ENCODE measurements at places on chromosomes 1 and 21.

- DNase-seq = no peak
Observed at GRCh38 chr1:30538226-30538992, 185.0 kb downstream of the MATN1 start.

DNA sequence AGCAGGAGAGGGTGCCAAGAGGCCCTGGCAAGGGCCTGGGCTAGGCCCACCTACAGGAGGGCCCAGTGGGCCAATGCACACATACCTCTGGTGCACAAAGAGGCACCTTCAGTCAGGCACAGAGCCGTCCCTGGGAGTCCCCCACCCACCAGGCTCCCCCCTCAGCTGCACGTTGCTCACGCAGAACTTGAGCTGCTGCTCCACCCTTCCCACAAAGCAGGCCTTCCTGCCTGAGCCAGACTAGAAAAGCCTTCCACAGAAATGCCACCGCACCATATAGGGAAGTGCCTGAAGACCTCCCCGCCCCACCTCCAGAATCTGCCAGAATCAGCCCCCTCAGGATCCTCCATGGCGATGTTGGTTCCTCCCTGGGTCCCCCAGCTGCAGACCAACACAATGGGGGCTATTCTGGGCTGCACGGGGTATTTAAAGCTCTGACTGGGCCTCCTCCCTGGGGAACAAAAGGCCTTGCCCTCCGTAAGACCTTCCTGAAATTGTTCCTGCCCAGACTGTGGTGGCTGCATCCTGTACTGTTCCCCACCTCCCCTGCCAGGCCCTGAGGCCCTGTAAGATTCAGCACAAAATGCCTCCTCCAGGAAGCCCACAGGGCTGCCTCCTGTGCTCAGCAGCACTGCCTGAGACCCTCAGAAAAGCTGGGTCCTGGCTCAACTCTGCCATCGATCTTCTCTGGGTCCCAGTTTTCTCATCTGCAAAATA lies 27.2 kb downstream of the HSPG2 start:
- DNase-seq = peak; percentile 86

- DNase-seq = no peak
Observed at GRCh38 chr1:170332801-170333200, 187.0 kb downstream of the NTMT2 start.

DNA sequence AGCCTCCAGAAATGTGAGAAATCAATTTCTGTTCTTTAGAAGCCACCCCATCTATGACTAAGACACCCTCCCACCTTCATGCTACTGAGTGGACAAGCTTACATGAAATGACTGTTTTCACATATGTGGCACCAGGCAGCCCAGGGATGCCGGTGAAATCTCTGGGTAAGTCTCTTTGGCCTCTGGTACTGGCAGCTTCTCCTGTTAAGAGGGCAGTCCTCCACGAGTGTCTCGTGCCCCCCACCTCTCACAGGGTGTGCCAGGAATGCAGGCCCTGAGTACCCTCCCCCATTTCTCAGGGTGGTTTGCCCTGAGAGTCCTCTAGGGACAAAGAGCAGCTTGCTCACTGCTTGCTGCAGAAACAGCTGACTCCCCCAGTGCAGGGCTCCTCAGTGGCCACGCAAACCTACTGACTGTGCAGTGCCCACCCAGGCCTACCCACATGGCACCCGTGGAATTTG lies 3.2 kb upstream of the PRXL2B start:
- DNase-seq = no peak

DNA sequence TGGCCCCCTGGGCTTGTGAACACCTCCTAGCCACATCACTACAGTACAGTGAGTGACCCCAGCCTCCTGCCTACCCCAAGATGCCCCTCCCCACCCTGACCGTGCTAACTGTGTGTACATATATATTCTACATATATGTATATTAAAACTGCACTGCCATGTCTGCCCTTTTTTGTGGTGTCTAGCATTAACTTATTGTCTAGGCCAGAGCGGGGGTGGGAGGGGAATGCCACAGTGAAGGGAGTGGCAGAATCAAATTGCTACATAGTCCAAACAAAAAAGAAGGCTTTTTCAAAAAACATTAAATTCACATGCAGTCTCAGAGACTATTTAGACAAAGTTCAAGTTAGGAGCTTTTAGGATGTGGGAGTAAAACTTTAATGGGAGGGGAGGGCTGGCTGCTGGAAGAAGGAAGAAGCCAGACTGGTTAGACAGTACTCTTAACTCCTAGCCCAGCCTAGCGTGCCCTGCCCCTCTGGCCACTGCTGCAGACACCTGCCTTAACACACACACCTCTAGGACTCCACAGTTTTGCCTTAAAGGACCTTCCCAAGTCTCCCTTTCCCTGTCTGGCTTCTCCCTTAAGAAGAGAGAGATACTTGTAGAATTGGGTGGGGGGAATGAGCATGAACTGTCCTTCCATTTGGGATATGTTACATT lies 9.4 kb downstream of the PEA15 start:
- DNase-seq = peak; percentile 40

DNA sequence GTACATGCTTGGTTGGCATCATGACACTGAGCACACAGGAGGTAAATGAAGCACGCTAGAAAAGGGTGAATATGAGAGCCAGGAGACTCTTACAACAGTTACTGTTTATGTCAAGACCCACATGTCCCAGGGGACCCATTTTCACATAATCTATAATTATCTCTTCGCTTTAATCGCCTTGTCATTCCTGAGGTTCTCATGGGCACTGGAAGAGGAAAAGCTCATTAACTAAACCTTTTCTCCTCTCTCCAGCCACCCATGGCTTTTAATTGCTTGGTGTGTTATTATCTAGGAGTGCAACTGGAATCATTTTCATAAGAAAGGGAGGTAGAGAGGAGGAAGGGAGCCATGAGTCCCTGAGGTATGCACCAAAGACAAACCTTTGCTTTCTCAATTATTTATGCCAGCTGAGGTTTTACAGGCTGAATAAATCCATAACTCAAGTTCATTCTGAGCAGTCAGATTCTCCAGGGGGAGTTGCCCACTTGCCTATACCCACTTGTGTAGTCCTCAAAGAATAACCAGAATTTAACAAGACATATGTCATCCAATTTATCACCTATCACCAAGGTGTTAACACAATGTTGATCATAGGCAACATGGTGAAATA lies 77.4 kb downstream of the ACBD6 start:
- DNase-seq = no peak

DNA sequence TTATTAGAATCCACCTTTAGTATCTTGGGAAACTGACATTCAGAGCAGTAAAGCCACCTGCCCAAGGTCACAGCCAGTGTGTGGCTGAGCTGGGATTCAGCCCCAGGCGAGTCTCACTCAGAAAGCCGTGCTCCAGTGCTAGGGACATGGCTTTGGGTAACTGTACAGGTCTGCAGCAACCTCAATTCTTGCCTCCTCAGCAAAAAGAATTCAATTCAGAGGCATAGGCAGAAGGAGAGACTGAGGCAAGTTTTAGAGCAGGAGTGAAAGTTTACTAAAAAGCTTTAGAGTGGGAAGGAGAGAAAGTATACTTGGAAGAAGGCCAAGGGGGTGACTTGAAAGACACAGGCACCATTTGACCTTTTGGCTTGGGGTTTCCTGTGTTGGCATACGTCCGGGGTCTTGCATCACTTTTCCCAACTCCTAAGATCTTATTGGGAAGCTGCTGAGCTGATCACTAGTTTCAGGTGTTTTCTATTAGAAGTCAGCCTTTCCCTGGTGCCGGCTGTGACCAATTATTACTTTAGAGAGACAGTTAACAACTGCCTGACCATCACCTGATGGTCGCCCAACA lies 529.3 kb downstream of the MATN1 start:
- DNase-seq = no peak

Data from adipocyte (in vitro differentiated cells).